NCI-H510A (cell line): ENCODE measurements at places on chromosomes 1 and 21.

DNA sequence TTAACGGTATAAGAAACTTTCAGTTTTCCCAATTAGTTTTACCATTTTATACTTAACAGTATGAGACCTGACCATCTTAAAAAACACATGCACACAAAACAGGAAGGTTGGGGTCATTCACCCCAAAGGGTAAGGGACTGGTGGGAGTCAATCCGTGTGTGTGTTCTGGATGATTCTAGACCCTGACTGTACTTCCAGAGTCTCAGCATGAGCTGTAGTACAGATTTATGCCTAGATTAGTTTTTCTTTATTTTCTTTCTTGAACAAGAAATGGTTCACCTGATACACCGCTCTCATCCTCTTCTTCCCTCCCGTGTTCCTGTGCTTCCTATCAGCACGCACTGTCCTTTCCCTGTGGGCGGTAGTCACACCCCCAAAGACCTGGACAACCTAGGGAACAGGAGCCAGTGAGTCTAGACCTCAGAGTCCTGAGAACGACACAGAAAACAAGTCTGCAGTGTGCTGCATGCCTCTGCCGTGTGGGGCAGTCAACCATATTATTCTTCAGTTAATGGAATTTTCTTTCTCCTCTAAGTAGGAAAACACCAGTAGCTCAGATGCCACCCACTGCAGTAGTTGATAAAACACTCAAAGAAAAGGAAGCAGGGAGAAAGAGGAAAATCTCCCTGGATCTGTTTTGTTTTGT is 38.9 kb upstream of the MRPS6 start:
- DNase-seq: no peak

DNA sequence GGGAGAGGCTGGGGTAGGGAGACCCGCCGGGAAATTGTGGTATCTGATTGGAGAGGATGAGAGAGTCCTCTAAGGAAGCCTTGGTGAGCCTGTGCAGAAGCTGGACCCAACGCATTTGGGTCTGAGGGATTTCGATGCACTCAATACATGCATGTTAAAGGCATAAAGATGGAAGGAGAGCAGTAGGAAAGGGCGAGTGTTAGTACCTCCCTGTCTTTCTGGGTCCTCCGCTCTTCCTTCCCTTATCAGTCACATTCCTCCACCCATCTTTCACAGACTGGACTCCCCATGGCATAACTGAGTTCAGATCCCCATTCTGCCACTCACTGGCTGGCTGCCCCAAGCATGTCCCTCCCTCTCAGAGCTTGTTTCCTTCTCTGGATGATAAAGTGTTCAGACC is 7.3 kb downstream of the RGS16 start:
- DNase-seq: no peak

GRCh38 chr1:203117611-203118575 is 9.6 kb upstream of the ADORA1 start:
- peak; percentile 24 for DNase-seq

DNA sequence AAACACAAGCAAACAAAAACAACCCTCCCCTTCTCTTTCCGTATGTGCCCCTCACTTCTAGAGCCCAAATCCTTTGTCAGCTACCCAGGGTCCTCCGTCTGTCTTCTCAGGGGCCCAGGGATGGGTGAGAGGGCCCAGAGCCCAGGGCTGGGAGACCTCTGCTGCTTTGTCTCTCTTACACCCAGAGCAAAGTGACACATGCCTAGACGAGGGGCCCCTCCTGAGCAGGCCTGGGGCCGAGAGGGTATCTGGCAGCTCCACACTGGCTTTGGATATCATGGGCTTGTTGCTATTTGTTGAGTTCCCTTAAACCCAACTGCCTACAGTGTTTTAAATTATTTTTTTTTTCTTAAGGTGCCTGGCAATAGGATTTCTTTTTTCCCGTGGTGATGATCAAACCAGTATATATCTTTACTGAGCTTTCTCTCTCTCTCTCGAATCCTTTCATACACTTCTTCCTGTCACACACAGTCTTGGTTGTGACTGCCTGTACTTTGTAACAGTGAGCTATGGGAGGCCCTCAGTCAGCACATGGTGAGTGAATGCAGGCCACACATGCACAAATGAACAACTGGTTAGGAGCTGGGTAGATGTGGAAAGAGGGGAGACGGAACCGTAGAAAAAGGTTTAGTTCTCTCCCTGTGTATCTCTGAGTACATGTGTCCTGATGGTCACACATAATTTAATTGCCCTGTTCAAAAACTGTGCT is 14.5 kb downstream of the RASSF5 start:
- no peak for DNase-seq

- DNase-seq: no peak
These were observed 33.8 kb downstream of the OR10J1 start for GRCh38 chr1:159473335-159473734.

- DNase-seq: peak; percentile 25
These were observed 8.2 kb upstream of the IRF2BP2 start for GRCh38 chr1:234617986-234618736.

- DNase-seq: no peak
These were observed 73.9 kb downstream of the KCNJ6 start for GRCh38 chr21:37842163-37842919.

DNA sequence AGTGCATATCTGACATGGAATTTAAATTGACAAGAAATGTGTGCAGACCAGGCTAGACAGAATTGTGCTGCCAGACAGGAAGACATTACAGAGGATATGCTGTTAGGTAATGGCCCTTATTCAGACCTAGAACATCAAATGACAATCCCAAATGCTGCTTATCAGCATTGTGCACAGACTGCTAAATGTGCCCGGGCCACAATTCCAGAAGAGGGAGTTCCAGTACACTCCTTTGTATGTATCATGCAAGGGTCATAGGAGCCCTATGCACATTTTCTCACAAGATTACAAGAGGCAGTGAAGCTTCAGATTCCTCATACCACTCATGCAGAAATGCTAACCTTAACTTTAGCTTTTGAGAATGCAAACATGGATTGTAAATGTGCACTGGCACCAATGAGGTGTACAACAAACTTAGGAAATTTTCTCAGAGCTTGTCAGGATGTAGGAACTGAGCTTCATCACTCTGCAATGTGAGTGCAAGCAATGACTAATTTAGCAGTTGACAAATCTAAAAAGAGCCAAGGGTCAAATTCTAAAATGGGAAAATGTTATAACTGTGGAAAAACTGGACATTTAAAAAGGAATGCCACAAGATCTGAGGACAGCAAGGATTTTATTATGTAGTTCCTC is 273.5 kb downstream of the COL11A1 start:
- no peak for DNase-seq

GRCh38 chr21:42666023-42666747 is 12.8 kb downstream of the PDE9A start:
- DNase-seq: no peak

GRCh38 chr1:205675247-205675646 is 5.1 kb downstream of the SLC45A3 start:
- no peak for DNase-seq

GRCh38 chr1:182681568-182681912 is 2.8 kb downstream of the RGS8 start:
- DNase-seq: no peak

DNA sequence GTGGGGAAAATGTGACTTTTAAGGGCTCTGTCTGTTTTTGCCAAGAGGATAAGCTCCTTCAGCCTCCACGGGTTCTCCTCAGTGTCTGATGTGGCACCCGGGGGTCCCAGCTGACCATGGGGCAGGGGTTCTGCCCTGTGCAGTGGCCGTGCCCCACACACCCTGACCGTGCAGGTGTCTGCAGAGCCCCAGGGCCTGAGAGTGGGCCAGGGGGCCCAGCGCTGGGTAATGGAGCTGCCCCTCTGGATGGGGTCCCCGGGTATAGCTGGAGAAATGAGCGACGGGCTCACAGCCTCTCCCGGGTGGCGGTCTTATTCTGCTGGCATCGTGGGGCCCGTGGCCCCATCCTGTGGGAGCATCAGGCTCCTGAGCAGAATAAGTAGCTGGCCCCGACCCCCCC is 2.9 kb upstream of the PFKL start:
- DNase-seq: no peak

GRCh38 chr1:32100807-32101708 is 6.8 kb upstream of the KPNA6 start:
- DNase-seq: no peak

DNA sequence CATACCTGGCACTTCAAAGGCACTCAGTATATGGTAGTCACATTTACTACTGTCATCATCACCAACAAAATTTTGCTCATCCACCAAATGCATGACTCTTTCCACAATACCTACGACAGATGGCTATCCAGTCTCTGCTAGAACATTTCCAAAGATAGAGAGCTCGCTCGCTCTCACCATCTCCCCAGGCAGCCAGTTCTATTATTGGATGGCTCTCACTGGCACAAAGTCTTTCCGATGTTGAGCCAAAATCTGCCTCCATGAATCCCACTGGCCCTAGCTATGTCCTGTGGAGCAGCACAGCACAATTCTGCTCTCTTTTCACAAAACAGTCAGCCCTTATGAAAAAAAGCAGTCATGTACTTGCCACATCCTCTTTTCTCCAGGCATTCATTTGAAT is 102.1 kb downstream of the DAB1 start:
- no peak for DNase-seq

DNA sequence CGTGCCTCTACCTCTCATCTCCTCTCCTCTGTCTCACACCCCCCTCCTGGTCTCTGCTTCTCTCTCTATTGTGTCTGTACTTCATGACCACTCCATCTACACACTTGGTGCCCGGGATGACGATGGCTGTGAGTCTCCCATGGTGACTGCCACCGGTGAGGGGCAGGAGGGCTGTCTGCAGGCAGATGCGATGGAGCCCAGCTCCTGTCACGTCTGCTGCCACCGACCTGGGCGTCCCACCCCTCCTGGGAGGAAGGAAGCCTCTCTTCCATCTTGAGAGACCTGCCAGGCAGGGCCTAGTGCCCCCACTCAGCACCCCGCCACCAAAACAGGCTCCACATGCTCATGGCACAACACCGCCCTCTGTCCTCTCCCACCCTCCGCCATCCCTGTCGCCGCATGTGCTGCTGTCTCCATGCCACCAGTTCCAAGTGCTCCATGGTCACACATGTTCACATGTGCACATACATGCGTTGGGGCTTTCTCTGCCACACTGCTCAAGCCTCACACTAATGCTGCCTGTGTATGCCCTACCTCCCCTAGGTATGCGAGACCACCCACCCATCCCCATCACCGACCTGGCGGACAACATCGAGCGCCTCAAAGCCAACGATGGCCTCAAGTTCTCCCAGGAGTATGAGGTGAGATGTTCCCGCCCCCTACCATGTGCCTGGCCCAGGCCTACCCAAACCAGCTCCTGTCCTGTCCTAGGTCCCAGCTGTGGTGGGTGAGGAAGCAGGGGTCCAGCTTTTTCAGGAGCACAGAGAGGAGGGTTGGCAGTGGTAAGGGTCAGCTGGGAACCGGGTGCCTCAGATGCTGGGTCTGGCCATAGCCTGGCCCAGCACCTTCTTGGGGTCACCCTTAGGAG is 36.6 kb upstream of the KDM4A start:
- no peak for DNase-seq

DNA sequence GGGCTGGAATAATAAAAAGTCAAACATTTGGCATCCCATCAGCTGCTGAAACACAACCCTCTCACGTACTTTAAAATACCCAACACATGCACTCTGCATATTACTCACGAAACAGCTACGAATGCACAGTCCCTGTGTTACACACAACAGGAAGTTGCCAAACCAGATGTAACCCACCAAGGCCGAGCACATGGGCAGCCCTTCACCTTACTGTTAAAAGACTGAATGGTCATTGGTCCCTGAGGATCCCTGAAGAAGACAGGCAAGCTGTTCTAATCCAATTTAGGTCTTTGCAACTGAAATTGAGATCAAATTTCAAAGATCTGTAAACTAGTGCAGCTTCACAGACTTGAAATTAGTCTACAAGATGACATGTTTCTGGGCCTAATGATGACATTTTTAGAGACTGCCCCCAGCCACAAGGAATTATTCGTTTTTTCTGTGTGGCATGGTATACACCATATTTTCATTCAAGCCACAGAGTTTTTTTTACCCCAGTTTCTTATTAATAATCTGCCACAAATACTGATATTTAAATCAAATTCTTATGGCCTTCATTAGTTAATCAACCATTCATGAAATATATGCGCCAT is 25.6 kb upstream of the IER5 start:
- no peak for DNase-seq

GRCh38 chr1:26291433-26291832 is 11.5 kb downstream of the SH3BGRL3 start:
- no peak for DNase-seq

GRCh38 chr1:172134087-172134731 is 286.3 kb upstream of the C1orf105 start:
- no peak for DNase-seq

- no peak for DNase-seq
These were observed 6.0 kb upstream of the VWA5B1 start for GRCh38 chr1:20284625-20285024.

DNA sequence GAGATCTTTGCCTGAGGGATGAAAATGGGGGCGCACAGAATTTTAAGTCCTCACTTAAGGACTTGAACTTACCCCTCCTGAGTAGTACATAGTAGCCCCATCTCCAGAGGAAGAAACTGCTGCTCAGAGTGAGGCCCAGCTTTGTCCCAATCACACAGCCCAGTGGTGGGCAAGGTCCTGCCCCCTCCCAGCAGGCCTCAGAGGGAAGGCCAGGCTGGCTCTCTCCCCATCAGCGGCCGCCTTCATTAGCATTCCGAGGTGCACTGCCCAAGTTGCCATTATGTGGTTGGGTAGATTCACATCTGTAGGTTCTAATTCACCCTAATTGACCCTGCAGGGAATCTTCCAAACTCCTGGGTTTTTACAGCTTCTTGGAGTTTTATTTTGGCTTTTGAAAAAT is 59.1 kb downstream of the FOXO6 start:
- DNase-seq: no peak

- no peak for DNase-seq
These were observed 170.0 kb downstream of the FCRL5 start for GRCh38 chr1:157382351-157382750.

DNA sequence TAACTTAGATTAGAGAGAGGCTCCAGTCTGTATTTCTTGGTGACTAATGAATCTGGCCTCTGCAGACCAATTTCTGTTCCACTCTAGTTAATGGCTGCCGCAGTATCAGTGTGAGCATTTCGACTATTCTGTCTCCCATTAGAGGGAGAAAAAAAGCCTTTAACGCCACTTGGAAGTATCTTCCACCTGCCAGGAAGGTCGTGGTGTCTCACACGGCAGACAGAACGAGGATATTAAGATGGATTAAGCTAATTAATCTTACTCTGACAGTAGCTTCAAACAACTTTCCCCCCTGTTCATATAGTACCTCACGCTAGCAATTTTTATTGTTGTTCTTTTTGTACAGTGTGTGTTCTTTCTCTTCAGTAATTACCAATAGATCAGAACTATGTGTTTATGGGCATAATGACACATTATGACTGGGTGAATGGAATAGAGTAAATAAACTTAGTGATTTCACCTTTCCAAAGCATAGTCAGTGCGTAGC is 153.8 kb downstream of the ADGRL2 start:
- DNase-seq: peak; percentile 9

DNA sequence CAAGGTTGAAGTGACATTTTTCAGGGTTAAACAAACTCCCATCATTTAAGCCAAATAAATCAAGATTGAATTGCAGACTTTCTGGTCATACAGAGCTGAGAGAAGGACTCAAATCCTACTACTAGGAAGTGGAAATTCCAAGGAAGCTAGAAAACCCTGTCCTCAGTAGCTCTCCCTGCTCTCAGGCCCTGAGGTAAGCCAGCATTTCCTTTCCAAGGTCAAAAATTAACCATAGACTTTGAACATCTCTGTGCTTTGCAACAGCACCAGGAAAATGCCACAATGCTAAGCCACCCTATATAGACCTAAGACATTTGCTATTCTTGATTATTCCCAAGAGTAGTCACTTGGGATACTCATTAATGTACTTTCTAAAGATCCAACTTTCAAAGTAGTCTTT is 45.1 kb downstream of the LUZP1 start:
- DNase-seq: no peak

GRCh38 chr1:17750333-17750732 is 4.8 kb upstream of the ACTL8 start:
- no peak for DNase-seq
